ENCODE measurements at places on chromosomes 1 and 21.

- no peak for DNase-seq
Measured at GRCh38 chr21:31914472-31914871, 41.7 kb downstream of the HUNK start.

GRCh38 chr1:89129911-89130310 lies 4.0 kb upstream of the GBP2 start:
- DNase-seq: no peak

- no peak for DNase-seq
Measured at GRCh38 chr1:234409328-234409727, 36.1 kb downstream of the COA6 start.

DNA sequence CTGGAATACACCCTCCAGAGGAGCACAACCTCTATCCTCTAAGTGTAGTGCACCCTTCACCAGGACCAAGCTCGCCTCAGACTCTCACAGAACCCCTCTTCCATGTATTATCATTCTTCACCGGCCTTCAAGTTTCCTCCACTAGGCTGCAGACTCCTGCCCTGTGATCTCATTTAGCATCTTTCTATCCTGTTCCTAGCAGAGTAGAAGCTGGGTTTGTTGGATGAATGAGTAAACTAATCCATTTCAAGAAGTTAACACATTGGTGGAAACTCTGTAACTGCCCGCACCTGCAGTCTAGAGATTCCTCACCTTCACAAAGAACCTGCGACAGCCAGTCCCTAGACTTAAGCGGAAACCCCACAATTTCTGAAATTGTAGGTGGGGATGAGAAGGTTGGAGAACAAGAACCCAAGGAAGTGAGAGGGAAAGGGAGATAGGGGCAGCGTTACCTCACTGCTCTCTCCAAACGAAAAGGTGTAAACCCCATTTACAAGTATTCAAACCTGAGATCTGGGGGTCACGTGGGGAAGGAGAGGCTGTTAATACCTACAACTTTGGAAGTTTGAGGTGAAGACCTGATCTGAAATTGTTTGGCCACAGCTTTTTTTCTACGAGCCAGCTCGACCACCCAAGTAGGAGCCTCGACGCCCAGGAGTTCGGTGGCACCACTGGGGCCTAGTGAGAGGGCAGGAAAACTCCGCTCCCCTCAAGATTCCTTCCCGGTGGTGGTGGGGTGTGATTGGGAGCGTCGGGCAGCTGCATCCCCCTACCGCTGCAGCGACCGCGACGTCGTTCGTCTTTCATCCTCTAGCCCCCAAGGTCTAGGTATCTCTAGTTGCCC lies 1.2 kb downstream of the PTPN14 start:
- DNase-seq: no peak

DNA sequence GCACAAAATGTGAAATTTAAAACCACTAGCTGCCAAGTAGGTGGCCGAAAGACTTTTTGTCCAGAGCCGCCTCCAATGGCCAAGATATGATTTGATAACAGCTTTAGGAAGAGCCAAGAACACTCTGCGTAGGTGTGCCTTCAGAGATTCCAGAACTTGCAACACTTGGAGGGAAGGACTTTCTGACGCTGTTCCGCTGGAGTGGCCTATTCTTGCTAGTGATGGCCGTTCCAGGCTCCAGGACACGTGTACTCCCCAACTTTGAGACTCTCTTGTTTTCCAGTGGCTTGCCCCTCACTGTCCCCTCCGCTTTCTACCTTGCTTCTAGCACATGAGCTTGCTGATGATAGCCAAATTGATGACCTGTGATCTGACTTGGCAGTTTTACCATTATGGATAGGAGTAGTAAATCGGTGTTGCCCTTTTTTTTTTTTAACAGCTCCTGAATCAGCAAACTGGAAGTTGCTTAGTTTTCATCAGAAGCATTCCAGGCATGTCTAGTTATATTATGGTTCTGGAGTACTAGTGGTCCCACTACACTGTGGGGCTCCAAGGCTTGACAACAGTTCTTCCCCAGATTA lies 1.0 kb downstream of the PRDX6 start:
- DNase-seq: no peak

- DNase-seq: no peak
Measured at GRCh38 chr1:182299728-182300616, 91.6 kb downstream of the GLUL start.

DNA sequence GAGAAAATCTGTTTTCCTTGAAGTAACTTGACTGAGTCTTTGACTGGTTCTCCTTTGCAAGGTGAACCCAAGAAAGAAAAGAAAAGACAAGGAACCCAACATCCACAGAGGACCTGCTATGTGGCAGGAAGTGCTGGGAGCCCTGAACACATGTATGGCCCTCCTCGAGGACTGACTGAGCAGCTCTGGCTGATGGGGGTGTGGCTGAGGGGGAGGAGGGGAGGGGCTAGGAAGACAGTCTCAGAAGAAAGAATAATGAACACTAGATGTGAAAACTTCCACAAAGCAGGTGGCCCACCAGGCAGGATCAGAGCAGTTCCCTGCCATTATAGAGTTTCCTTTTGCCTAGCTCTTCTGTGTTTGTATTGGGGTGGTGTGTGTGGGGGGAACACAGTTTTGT lies 26.1 kb downstream of the NENF start:
- DNase-seq: no peak

GRCh38 chr21:45499970-45500577 lies 42.2 kb downstream of the SLC19A1 start:
- DNase-seq: no peak

GRCh38 chr21:27515676-27516075 lies 548.8 kb upstream of the ADAMTS5 start:
- DNase-seq: no peak

- DNase-seq: no peak
Measured at GRCh38 chr1:44532567-44532944, 127.5 kb downstream of the RNF220 start.

All from stimulated activated CD4-positive, alpha-beta T cell treated with anti-CD3 and anti-CD28 coated beads, Interleukin-1b, Interleukin-23, amount 100 ng/mL, for 1 hour (primary cell).